ENCODE measurements at places on chromosomes 7 and 10.

GRCh38 chr7:22607180-22607579 lies 107.2 kb upstream of the STEAP1B start:
- DNase-seq, result peak; percentile 50

GRCh38 chr10:28798428-28798955 lies 121.2 kb downstream of the BAMBI start:
- no peak for DNase-seq

DNA sequence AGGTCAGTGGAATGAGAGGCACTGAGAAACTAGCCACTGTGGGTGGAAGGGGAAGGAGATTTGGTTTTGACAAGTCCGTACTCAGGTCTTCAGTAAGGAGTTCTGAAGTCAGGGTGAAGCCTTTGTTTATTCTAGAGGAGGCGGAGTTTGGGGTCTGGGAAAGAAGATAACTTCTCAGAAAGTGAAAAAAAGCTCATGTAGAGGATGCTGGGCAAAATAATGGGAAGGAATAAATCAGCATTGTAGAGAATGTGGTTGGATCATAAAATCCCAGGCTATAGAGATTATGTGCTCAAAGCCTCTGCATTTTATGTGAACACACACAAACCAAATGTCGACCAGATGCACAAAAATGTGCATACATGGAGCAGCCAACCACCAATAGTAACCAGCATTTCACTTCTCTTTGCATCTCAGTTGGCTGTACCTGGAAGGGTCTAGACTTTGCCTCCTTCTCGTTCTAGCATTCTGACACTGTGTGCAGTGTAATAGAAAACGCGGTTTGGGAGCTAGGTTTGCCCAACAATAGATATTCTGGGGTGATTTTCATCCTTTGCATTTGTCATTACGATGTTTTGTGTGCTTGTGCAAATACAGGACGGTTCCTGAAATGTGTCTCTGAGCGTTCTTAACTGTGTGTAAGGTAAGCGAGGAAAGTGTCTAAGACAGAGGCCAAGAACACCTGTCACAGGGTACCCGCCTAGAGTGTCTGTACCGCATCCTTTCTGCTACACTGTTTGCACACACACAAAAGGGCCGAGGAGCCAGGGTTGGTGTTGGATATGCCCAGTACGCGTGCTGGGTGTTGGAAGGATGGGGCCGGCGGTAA lies 603 bp upstream of the HECW1 start:
- no peak for DNase-seq

DNA sequence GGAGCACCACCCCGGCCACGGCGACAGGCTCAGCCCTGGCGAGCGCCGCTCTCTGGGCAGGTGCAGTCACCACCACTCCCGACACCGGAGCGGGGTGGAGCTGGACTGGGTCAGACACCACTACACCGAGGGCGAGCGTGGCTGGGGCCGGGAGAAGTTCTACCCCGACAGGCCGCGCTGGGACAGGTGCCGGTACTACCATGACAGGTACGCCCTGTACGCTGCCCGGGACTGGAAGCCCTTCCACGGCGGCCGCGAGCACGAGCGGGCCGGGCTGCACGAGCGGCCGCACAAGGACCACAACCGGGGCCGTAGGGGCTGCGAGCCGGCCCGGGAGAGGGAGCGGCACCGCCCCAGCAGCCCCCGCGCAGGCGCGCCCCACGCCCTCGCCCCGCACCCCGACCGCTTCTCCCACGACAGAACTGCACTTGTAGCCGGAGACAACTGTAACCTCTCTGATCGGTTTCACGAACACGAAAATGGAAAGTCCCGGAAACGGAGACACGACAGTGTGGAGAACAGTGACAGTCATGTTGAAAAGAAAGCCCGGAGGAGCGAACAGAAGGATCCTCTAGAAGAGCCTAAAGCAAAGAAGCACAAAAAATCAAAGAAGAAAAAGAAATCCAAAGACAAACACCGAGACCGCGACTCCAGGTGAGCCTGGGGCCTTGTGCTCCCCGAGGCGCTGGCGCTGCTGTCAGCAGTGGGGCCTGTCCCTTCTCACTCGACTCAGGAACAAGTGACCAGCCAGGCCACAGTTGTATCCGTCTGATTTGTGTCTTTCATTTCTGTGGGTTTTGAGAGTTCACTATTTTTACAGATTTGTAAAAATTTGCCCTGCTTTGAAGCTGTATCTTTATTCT lies 117.7 kb downstream of the CYTH3 start:
- no peak for DNase-seq

DNA sequence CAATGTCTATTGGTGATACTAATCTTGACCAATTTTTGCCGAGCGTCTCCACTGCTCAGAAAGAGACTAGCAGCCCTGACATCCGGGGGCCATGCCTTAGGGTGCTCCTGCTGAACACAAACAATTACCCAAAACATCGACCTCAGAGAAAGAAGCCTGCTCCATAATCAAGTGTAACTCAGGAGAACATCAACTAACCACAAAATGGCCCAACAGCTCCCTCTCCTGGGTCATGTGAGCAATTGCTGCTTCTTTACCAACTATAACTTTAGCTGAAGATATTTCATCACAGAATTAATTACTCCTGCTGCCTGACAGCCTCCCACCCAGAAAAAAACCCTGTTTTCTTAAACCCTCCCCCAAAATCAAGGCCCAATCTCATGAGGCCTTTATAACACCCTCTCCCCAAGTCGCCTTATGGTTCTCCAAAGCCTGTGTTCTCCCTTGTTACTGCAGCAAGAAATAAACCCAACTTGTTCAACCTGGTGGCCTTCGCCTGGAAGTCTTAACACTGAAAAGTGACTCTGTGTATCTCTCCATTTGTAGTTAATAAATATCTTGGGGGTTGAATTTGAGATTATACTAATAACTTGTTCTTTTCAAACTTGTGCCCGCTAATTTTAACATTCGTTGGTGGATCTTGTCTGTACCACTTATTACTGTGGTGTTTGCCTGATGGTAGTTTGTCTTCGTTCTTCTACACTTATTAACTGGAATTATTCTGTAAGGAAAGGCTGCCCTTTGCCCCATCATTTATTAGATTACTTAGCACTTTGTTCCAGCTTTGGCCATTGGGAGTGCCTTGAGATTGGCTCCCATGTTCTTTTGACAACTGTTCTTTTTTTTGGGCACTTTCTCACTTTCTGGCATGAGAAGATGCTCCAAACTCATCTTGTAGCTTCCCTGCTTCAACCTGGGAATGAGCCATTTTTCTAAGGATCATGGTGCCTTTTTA lies 21.2 kb upstream of the RAMP3 start:
- peak; percentile 88 for DNase-seq

DNA sequence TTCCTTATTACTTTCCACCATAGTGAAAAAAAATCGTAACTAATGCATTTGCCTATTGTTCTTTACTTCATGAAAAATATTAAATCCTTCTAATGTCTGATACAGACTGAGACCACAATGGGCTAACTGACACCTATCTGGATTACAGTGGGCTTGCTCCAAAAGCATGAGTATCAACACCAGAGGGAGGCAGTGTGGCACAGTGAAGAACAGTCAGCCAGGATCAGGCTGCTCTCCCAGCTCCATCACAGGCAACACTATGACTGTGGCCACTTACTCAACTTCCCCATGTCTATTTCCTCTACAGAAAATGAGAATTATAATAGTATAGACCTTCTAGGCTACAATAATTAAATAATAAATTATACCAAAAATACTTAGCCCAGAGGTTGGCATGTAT lies 97.2 kb downstream of the SLC25A13 start:
- peak; percentile 33 for DNase-seq

DNA sequence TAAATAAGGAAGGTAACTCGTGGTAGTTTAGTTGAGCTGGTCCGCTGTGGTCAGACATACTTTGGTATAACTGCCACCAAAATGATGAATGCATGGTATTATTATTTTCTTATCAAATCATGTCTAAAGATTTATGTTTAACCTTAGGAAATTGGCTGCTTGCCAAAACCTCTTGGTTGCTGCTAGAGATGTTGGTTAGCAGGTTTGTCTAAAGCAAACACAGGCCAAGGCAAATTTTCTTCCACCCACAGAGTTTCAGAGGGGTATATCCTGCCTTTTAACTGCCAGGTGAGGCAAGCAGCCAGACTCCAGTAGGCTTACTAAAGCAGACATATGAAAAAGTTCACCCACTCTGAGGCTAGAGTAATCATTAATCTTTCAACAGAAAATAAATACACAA lies 101.4 kb downstream of the SEMA3E start:
- no peak for DNase-seq

DNA sequence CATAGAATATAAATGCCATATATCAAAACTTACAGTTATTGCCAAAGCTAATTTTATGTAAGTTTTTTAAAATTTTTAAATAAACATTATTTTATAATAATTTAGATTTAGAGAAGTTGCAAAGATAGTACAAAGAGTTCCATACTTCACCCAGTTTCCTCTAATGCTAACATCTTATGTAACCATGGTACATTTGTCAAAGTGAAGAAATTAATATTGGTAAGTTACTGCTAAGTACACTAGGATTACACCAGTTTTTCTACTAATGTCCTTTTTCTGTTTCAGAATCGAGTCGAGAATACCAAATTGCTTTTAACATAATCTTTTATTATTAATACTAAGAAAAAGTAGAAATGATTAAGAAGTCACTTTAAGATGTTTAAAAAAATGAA lies 29.2 kb downstream of the CSGALNACT2 start:
- DNase-seq, result peak; percentile 32

DNA sequence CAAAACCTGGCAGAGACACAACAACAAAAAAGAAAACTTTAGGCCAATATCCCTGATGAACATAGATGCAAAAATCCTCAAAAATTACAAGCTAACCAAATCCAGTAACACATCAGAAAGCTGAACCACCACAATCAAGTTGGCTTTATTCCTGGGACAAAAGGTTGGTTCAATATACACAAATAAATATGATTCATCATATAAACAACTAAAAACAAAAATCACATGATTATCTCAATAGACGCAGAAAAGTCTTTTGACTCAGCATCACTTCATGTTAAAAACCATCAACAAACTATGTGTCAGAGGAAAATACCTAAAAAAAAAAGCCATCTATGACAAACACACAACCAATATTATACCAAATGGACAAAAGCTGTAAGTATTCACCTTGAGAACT lies 283.5 kb downstream of the THSD7A start:
- no peak for DNase-seq

- no peak for DNase-seq
Measured at GRCh38 chr10:44965651-44966097, 6.1 kb downstream of the RASSF4 start.

- DNase-seq, result no peak
Measured at GRCh38 chr10:99788598-99789256, 6.3 kb downstream of the ABCC2 start.

DNA sequence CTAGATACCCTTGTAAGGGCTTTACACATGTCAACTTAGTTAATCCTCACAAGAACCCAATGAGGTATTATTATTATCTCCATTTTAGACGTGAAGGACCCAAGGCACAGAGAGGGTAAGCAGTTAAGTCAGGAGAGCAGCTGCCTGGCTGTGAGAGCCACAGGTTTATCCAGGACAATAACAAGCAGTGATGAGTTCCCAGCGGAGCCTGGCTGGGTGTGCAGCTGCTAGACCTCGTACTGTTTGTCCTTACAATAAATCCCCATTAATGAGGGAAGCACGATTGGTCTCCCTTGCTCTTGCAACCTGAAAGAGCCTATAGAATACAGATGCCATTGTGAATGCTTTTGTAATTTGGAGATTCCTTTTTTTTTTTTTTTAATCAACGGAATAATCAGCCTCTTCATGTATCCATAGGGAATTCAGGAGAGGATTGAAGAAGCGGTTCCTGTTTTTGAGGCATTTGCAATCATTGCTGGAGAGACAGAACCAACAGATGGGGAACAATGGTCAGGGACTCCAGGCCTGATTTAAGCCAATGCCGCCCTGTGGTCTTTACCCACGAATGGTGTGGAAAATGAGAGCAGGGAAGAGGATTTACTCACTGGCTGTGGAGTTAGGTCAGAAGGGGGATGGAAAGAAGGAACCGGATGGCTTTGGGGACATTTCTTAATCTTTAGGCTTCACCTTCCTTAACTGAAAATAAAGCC lies 12.3 kb upstream of the ASB4 start:
- DNase-seq, result no peak

- DNase-seq, result peak; percentile 2
Measured at GRCh38 chr10:114393482-114393881, 10.8 kb downstream of the AFAP1L2 start.

DNA sequence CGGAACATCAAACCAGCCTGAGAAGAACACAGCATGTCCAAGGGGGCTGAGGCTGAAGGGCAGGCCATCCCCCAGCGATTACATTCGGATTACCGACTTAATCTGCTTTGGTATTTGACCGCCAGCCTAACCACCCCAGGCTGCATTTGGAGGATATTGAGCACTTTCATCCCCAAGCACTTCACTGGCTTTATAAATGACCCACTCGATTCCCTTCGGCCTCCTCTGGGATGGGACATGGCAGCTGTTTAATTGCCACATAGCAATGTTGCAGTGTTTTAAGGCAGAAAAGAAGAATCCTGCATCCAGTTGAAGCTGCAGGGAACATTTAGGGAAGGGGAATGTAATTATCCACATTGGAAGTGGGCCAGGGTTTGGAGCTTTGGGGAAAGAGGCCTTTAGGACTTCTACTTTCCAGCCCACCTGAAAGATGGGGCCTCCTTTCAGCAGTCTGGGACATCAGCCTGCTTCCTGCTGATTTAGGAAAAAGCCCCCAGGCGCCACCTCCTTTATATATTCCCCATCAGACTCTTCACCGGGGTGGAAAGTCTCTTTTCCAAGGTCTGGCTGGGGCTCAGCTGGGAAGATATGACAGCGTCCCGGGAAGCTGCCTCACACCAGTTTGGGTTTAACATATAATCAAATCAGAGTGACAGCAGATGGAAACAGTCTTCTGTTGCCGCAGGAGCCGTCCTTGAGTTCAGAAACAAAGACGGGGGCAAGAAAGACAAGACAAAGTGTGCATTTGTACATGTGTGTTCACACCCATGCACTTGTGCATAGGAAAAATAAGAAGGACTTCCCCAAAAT lies 9.2 kb downstream of the DPCD start:
- no peak for DNase-seq

DNA sequence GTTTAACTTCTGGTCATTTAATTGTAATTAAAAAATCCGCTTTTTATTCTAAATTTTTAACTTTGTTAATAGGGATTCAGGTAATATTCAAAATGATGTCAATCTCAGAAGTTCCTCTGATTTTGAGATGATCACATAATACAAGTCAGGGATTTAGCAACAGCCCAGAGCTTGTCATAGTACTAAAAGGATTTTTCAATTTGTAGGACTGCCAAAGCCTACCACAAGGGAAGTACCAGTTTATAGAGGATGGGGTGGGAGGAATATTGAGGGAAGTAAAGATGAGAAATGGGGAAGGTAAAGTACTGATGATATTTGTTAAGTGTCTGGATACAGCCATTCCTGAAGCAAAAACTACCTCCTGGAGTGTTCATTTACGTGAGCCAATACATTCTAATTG lies 278.2 kb upstream of the TEX47 start:
- DNase-seq, result peak; percentile 39
